ENCODE measurements at places on chromosomes 6 and 20.

DNA sequence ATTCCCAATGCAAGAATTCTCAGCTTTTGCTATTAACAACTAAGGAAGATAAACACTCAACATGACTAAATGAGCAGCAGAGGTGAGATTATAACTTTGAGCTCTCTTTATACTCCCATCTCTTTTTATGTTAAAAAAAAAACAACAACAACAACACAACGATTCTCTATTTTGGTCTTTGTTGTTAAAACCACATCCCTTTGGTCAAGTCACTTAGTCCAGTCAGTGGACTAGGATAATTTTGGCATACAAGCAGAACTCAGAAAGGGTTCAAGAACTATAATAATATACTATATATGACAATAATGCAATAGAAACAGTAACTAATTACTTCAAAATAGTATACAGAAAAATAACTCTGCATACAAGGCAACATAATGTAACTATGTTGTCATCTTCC lies 312.4 kb downstream of the RNGTT start:
- DNase-seq, result no peak

DNA sequence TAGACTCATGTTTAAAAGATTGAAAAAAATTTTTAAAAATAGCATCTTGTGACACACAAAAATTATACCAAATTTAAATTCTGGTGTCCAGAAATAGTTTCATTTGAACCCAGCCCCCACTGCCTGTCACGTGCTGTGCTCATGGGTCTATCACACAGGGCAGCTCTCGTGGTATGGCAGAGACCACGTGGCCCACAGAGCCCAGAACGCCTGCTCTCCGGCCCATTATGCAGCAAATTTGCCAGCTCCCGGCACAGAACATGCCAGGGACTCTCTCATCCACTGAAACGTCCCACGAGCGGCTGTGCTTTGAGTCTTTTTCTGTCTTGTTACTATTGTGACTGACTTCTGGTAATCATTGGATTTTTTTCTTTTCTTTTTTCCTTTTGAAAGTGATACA lies 224.3 kb downstream of the TTLL2 start:
- no peak for DNase-seq

DNA sequence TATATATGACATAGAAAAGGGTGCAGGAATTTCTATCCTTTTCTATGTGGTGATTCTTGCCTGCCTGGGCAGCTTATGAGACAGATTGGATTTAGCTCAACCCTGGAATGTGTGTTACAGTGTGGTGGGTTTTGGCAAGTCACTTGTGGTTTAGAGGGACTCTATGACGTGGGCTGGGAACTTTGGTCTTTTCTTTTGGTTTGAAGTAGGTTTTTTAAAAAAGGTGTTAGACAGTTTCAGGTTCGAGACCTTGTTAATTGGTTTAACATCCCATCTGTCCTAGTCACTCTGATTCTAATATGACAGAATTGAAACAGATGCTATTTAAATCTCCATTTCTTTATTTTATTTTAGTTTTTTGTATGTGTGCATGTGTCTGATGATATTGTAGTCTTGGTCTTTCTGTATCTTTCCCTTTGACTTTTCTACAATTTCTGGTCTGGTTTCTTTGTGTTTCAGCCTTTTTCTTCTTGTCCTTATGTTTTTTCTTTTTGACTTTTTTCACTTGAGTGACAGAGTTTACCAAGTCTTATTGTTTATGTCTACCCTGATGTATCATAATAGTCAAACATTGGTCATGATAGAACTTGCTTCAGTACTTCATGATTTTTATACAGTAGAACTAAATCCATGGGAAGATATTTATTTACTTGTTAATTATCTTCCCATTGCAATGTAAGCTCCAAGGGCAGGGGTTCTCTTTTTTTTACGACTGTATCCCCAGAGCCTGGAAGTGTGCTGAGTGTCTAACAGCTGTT lies 174.3 kb downstream of the CDKAL1 start:
- DNase-seq, result no peak

- DNase-seq, result no peak
Measured at GRCh38 chr20:61424628-61425420, 172.8 kb downstream of the CDH4 start.

DNA sequence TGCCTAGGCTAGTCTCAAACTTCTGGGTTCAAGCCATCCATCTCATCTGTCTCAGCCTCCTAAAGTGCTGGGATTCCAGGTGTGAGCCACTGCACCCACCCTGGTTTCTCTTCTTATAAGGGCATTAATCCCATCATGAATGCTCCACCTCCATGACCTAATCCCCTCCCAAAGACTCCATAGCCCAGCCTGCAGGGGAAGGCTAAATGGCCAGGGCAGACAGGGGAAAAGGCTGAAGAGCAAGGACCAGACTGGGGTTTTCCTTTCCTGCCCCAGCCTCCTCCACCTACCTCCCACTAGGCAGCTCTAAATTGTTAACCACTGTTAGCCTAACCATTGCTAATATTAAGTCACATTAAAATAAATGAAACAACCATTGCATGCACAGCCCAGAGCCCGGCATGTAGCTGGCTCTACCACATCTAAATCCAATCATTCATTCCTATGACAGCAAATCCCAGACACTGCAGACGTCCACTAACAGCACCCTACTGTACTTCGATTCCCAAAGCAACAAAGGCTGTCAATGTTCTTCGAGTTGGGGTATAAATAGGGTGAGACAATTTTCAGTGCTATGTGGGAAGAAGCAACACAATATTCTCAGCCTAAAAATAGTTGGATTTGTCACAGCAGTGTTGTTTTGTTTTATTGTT lies 243.2 kb upstream of the ARID1B start:
- DNase-seq, result no peak

DNA sequence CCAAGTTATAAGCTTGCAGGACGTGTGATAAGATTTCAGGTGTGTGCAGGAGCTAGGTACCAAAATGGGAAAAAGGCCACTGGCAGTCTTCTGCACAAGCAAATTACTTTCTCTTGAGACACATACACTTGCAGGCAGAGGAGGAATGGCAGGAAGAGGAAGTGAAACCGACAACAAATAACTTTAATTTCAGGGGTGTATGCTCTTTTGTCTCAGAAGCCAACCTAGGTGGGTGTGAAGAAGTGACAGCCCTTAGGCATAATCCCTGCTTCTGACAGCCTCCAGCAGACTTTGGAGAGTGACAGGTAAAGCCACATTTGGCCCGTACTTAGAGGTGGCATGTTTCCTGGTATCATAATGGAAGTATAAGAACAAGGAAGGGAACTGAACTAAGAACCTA lies 118.8 kb upstream of the TRAF3IP2 start:
- DNase-seq, result no peak

- DNase-seq, result peak; percentile 85
Measured at GRCh38 chr20:1894951-1895673, at the start of gene SIRPA. SIRPA (plus strand) TSS chr20:1895407; CDS start chr20:1895448, 41 bp downstream.

DNA sequence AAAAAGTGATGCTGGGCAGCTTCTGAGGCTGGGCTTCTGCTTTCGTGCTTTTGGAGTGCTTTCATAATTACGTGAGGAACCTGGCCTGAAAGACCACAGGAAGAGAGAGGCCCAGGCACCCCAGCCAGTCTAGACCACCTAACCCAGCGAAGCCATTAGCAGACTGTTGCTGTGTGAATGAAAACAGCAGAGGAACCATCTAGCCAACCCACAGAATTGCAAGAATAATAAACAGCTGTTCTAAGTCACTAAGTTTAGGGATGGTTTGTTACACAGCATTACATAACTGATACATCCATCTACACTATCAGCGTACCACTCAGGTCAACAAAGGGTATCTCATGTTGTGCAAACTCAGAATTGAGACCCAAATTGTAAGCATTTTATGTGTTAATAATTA lies 34.5 kb downstream of the FGD2 start:
- DNase-seq, result no peak

DNA sequence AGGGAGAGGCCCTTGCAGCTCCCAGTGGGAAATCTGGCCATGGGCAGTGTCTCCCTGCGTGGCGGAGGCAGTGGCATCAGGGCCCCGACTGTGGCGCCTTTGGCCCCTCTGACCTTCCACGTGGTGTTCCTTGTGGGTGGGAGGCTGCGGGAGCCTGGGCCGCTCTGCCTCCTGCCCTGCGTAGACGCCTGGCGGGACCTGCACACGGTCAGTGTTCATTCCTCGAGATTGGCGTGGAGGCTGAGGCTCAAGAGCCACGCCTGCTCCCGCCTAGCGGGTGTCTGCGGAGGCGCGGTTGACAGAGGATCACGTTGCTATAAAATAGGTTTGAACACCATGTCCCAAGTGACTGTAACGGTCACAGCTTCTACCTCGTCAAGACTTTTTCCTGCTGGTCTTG lies 14.0 kb downstream of the COL9A3 start:
- DNase-seq, result no peak

- no peak for DNase-seq
Measured at GRCh38 chr20:5606350-5606749, 143.9 kb upstream of the SHLD1 start.

DNA sequence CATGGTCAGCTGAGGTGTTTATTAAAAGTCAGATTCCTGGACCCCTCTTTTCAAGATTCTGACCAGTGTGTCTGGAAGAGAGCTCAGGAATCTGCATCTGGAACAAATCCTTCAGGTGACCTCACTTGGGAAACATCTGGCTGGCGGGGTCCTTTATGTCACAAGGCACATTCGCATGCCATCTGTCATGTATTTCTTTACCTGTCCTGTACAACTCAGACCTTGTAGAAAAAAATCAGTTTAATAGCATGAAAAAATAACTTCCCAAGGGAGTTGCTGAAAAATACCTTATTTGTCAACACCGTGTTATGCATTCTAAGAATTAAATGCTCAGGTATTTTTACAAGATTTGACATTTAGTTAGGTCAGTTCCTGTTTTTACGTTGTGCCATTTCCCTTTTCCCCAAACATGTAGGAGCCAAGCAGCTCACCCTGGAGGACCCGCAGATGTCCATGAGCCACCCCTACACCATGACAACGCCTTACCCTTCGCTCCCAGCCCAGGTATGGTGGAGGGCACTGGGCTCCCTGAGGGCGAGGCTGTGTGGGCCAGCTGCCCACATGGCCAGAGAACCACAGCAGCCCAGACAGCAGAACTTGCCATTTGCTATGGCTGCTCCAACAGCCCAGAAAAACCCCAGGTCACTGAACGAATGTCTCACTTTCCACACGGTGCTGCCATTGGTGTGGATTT lies 4.0 kb downstream of the IRF4 start:
- no peak for DNase-seq

DNA sequence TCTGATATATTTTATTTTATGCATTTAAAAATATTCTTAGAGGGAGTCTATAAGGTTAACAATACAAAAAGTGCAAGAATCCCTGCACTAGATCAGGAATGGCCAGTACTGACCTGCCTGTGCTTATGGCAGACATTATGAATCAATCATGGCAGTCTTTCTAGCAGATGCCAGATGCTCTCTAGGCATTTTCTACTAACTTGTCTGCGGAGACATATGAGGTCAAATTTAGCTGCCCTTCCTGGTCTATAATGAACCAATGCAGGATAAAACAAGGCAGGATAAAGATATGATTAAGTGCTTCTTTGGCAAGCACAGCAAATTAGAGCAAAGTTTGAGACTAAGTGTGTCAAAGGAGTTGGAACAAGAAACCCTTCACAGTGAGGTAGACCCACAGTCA lies 46.6 kb upstream of the RNF24 start:
- DNase-seq, result no peak

- no peak for DNase-seq
Measured at GRCh38 chr6:140463312-140463710, 1088.9 kb upstream of the CITED2 start.

DNA sequence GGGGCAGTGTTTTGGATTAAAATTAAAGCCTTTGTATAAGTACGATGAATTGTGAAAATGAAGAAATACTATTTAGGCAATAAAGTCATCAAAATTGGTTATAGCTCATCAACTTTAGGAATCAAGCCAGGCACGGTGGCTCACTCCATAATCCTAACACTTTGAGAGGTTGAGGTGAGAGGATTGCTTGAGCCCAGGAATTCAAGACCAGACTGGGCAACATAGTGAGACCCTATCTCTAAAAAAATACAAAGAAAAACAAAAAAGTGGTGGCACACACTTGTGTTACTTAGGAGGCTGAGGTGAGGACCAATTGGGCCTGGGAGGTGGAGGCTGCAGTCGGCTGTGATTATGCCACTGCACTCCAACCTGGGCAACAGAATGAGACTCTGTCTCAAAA lies 8.5 kb upstream of the RHAG start:
- no peak for DNase-seq

DNA sequence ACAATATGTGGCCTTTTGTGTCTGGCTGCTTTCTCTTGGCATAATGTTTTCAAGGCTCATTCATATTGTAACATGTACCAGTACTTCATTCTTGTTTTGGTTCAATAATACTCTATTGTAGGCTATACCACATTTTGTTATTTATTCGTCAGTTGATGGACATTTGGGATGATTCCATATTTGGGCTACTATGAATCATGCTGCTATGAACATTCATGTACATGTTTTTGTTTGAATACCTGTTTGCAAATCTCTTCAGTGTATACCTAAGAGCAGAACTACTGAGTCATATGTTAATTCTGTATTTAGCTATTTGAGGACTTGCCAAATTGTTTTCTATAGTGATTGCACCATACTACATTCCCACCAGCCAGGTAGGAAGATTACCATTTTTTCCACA lies 259.9 kb downstream of the GMPR start:
- DNase-seq, result no peak

- DNase-seq, result peak; percentile 48
Measured at GRCh38 chr6:26197933-26198721, 110.9 kb downstream of the HFE start.

GRCh38 chr6:136427378-136427717 lies 122.9 kb downstream of the MAP7 start:
- DNase-seq, result no peak

- DNase-seq, result no peak
Measured at GRCh38 chr6:81844686-81845085, 92.2 kb upstream of the TENT5A start.

GRCh38 chr6:116287689-116288282 lies 8.1 kb upstream of the TSPYL1 start:
- no peak for DNase-seq

DNA sequence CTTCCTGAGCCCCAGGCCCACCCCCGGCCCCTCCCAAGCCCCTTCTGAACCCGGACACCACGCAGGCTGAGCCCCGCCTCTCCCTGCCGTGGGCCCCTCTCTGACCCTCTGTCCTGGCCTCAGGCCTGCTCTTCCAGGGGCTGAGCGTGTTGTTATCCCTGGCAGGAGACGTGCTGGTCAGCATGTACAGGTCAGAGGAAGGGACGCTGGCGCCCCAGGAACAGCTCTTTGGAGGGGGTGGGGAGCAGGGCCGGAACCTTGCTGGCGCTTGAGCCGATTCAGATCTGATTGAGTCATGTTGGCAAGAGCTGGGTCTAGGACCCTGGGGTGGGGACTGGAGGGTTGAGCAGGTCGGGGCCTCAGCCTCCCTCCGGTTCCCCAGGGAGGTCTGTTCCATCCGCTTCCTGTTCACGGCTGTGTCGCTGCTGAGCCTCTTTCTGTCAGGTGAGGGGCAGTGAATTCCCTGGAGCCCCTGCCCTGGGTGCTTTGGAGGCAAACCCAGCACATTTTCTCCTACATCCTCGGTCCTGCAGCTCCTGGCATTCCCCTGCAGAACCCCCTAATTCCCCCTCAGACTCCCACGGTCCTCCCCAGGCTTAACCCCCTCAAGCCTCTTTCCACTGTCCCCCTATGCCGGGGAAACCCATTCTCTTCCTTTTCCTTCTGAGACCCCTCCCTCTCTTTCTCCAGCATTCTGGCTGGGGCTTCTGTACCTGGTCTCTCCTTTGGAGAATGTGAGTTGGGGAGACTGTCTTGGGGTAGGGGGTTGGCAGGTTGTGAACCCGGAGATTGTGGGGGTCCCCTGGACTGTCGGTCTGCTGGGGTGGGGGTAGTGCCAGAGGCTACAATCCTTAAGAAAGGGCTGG lies 2.0 kb downstream of the SPAG4 start:
- DNase-seq, result peak; percentile 72

Data from muscle of arm (tissue), 14 donors.